ENCODE measurements at places on chromosomes 7 and 10.

DNA sequence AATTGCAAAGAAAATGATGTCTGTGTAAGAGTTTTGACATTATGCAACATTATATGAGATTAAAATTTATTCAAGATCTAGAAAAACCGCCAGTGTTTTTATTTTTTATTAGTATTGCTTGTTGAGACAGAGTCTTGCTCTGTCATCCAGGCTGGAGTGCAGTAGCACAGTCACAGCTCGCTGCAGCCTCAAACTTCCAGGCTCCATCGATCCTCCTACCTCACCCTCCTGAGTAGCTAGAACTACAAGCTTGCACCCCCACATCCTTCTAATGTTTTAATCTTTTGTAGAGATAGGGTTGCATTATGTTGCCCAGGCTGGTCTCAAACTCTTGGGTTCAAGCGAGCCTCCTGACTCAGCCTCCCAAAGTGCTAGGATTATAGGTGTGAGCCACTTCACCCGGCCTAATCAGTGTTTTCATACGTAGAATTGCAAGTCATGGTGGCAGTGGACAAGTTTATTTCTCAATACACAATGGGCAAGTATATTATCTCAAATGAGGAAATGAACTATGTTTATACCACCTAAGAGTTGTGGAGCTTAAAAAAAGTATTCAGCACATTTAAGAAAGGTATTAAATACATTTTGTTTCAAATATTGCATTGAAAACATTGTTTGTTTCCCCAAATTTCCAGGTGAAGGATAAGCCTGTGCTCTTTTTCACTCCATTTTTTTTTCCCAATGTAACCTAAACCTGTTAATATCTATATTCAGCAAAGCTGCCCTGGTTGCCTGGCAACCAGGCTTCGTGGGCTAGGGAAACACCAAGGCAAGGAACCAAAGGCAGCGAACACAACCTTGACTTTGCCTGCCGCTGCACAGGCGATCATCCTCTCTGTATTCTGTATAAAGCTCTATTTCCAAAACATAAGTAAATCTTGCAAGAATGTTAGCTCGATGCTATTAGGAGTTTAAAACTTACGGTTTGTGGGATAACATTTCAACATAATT is 163.9 kb downstream of the CACNB2 start:
- no peak for DNase-seq

DNA sequence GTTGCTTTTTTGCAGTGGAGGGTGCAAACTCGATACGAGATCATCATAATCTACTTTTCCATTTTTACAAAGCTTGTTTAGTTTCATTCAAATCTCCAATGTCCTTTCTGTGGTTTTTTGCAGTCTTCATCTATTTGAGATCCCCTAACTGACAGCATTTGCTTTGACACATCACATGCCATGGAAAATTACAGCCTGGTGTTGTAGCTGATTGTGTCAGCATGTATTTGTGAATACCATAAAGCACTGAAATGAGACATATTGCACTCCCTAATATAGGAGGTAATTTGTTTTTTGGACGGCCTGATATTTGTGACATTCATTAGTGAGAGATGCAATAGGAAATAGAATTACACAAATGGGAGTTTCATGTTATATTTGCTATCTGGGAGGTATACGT is 620.8 kb downstream of the KCNMA1 start:
- DNase-seq: no peak

GRCh38 chr10:125559210-125559609 is 123.8 kb downstream of the TEX36 start:
- DNase-seq: no peak

- no peak for DNase-seq
Measured at GRCh38 chr7:159108941-159109652, 35.6 kb downstream of the VIPR2 start.

DNA sequence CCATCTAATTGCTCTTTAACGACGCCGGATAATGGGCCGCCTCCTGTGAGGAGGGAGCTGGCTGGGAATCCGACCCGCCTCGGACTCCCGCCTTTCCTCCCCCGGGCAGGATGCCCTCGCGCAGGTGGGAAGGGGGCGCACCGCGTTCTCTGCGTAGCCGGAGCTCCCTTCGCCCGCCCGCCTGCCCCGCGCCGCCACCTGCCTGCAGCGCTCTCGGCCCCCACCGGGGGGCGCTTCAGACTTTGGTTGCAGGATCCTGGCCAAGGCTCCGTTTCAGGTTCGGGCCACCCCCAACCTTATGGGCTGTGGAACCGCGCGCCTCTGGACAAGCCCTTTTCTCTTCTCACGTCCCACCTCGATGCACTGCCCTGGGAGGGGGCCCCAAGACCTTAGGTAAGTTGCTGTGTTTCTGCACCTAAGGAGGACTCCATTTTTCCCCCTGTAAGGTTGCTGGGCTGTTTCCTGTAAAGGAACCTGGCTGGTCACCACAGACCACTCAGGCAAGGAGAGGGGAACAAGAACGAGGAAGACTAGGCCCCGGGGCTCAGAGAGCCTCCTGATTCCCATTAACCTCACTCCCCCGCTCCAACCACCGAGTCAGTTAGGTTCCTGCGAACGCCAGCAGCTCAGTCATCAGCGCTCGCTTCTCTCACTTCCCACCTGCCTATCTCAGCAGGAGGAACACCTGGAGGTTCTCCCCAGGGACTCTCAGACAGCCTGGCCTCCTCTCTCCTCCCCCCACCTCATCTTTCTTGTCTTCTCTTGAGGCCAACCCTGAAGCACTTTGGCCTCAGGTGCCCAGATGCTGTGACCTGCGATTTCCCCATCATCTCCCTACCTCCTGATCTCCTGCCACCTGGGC is 11.3 kb upstream of the KAZALD1 start:
- DNase-seq: no peak

DNA sequence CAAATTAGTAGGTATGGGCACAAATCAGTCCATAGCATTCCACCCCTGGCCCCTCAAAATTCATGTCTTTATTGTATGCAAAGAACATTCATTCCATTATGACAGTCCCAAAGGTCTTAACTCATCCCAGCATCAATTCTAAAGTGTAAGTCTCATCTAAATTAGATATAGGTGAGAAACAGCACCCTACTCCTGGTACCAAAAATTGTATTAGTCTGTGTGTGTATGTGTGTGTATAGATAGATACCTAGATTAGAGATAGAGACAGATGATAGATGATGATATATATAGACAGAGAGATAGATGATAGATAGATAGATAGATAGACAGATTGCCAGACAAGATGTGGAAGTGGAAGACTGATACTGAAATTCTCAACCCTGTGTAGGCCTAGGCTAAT is 109.9 kb downstream of the IQUB start:
- DNase-seq: no peak

DNA sequence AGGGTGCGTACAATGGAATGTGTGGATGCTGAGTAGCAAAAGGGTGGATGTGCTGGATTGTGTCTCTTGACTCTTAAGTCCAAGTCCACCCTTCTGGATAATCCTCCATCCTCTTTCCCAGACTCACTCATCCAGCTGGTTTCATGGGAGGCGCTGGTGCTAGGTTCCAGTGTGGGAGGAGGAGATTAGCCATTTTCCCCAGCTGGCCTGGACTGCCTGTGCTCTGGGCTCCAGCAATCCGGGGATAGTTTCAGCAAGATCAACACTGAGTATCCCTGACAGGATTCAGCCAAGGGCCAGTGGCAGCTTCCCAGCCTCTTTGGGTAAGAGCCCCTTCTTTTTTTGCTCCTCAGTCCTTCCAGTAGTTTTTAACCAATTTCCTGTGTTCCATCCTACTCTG is 21.6 kb upstream of the TRIL start:
- DNase-seq: no peak

DNA sequence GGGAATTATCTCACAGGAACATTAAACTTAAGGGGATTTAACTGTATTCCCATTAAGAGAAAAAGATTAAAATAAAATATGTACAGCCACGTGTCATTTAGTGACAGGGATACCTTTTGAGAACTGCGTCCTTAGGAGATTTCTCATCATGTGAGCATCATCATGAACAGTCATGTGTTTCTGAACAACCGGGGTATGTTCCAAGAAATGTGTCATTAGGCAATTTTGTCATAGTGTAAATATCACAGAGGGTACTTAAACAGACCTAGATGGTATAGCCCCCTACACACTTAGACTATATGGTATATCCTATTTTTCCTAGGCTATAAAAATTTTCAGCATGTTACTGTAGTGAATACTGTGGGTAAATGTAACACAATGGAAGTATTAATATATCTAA is 840.3 kb downstream of the CNTNAP2 start:
- DNase-seq: no peak

- DNase-seq: no peak
Measured at GRCh38 chr7:73768641-73769480, 1.2 kb downstream of the CLDN3 start.

GRCh38 chr10:20888620-20889330 is 8.3 kb downstream of the NEBL start:
- DNase-seq: no peak

GRCh38 chr7:41448104-41448503 is 254.8 kb downstream of the INHBA start:
- no peak for DNase-seq
